ENCODE measurements at places on chromosomes 6 and 20.

- no peak for DNase-seq
These were observed 258.5 kb downstream of the HACE1 start for GRCh38 chr6:104601131-104601651.

GRCh38 chr6:6246544-6246943 is 73.9 kb downstream of the F13A1 start:
- no peak for DNase-seq

- peak; percentile 25 for DNase-seq
These were observed 140.9 kb downstream of the EDN3 start for GRCh38 chr20:59441306-59441705.

- no peak for DNase-seq
These were observed 17.8 kb downstream of the TULP4 start for GRCh38 chr6:158330016-158330415.

DNA sequence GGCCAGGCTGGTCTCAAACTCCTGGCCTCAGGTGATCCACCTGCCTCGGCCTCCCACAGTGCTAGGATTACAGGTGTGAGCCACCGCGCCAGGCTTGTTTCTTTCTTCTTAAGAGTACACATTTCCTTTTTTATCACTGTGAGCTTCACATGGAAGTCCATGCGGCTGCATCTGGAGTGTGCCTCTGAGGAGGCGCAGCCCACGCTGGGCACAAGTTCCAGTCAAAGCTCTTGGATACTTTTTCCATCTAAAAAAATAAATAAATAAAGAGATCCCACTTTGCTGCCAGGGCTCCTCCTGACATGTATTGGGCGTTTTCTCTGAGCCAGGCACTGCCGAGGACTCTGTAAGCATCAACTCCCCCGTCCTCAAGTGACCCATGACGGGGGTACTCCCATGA is 123.0 kb downstream of the PREX1 start:
- no peak for DNase-seq

DNA sequence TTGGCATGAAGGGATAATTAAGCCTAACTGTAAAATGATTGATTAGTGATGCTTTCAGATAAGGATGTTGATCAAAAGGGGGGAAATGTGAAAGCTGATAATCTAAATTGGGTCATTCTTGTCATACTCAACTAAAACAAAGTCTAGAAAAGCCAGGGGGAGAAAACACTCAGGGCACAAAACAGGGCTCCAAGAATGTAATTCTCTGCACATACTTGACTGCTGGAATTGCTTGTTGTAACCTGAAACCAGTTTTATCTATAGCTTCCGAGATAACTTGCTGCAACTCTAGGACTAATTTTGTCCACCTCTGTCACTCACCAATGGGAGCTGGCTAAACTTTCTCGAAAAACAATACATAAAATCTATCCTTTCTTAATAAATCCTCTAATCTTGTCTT is 310.3 kb downstream of the CLVS2 start:
- no peak for DNase-seq

Data from activated effector memory CD4-positive, alpha-beta T cell treated with anti-CD3 and anti-CD28 coated beads, Interleukin-2, amount 50 U/mL, for 16 hours (primary cell).